ENCODE measurements at places on chromosomes 2 and 18.

DNA sequence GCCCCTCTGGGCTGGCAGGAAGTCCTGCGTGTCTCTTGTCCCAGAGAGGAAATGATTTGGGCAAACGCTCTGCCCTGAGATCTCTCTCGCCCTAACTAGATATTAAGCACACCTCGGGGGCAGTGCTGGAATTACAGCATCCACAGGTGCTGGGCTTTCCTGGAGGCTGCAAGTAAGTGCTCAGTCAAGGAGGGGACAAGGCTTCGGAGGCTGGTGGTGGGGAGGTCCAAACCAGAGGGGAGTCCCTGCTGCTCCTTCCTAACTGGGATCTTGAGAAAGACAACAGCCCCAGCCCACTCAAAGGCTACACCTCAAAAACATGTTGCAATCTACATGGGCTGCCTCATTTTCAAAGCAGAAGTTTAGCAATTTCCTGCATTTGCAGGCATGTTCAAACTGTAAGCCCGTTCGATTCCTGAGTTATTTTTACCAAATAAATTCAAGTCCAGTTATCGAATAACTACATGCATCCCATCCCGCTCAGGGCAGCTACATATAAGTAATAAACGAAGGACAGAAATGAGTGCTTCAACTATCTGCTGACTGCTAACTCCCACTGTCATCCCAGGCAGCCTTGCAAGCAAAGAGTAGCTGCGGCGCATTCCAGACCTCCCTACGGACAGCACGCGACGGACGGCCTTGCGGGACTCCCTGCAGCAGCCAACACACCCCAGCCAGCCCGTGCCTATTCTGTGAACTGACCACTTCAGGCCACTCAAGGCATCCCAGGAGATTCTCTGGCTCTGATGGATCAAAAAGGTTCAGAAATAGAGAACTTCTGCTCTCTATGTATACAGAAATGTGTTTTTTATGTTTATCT, 27.5 kb downstream of the ZNF516 start:
- no peak for DNase-seq

DNA sequence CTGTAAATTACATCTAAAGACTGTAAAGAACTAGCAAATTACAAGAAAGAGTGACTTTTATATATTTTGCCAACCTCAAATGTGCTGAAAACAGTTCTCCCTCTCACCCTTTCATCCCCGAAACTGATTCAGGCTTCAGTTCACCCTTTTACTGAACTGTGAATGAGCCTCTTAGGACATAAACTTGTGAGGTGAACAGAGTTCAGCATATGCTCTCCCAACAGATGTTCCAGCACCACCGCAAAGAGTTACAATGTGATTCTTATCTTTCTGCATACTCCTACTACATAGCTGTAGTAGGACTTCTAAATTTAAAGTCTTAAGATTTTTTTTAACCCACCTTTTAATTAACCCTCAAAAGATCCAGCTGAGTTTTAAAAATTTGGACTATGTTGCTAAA, 1.2 kb upstream of the ZCCHC2 start:
- no peak for DNase-seq

DNA sequence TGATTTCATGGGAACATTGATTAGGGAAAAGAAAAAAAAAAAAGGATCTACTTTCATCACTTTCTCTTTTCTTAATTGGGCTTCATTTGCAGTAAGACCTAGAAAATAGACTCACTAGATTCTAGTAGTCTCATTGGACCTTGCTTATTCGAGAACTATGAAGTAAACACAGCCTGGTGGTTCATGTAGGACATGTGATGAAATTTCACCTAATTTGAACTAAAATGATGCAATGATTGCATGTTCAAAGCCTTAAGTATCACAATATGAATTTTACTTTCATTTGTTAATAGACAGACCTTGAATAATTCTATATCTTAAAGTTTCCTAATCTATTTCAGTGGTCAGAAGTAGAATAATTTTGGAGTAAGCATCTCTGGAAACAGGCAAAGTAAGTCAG, 688.9 kb upstream of the NRXN1 start:
- DNase-seq, result no peak

GRCh38 chr2:232674491-232674890, 22.6 kb upstream of the GIGYF2 start:
- no peak for DNase-seq

DNA sequence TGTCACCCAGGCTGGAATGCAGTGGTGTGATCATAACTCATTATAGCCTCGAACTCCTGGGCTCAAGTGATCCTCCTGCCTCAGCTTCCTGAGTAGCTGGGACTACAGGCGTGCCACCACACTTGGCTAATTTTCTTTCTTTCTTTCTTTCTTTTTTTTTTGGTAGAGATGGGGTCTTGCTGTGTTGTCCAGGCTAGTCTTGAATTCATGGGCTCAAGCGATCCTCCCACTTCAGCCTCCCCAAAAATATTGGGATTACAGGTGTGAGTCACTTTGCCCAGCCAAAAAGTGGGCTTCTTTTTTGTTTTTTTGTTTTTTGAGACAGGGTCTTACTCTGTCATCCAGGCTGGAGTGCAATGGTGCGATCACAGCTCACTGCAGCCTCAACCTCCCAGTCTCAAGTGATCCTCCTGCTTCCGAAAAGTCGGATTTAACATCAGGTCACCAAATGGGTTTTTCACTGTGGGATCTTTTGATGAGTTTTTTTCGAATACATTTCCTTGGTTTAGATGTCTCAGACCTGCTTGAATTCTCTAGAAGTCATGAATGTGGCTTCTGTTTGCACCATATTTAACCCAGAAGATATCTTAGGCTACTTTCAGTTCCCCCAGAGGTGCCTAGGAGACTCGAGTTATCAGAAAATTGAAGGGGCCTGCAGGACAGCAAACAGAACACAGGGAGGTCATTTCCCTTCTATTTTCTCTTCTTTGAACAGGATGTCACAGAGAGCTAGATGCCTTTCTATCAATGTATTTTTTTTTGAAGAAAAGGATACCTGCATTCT, 8.9 kb downstream of the RAB31 start:
- no peak for DNase-seq

DNA sequence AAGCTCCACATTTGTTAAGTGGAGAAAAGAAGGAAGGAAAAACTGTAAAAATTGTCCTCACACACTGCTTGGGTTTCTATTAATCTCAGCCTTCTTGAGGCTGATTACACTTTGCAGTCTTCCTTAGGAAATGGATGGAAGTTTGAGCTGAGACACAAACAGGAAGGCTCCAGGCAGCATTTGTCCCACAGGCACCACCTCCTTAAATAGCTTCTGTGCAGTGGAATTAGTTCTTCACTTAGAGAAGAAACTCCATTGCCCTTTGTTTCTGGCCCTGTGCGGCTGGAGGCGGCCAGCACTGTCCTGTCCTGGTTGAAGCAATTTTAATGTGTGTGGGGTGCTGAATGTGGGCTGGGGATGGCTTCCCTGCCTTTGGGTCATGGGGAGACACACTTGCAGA, 44.3 kb downstream of the ARHGAP28 start:
- no peak for DNase-seq

- DNase-seq, result no peak
Measured at GRCh38 chr2:134228493-134228903, 25.4 kb upstream of the MGAT5 start.

GRCh38 chr18:45355944-45356520, 259.2 kb upstream of the SLC14A2 start:
- no peak for DNase-seq

- no peak for DNase-seq
Measured at GRCh38 chr2:235511187-235511661, 17.4 kb downstream of the AGAP1 start.

DNA sequence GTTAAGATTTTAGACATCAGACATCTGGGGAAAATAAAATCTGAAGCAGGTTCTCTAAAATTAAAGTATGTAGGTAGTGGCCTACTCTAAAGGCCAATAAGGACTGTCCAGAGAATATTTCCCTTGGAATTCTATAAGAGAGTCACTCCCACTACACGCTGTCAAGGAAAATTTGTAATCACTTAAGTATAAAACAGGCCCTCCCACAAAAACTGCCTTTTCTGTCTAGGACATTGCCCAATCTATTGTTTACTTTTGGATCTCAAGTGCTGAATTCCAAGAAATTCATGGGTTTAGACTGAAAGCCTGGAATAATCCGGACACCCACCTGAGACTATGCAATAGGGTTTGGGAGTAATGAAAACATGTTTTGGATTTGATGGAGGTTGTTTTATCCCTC, 1.7 kb upstream of the SRBD1 start:
- no peak for DNase-seq

- DNase-seq, result no peak
Measured at GRCh38 chr18:23087352-23087751, 47.9 kb upstream of the CABLES1 start.

DNA sequence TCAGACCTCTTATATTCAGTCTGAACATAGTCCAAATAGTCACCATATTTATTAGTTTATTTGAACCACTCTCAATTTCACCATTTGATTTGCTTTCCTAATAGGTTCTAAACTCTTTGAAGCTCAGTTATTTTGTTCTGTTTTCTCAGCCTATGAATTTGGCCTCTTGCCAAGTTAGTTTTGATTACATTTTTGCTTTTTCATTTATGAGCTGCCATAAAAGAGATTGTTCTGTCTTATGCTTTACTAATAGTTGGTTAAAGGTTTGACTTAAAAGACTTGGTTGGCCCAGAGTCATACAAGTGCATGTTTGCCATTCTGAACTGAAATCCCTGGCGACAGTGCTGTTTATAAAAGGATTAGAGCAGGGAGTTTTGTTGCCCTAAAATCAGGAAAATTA, 85.9 kb upstream of the RANBP2 start:
- DNase-seq, result no peak

DNA sequence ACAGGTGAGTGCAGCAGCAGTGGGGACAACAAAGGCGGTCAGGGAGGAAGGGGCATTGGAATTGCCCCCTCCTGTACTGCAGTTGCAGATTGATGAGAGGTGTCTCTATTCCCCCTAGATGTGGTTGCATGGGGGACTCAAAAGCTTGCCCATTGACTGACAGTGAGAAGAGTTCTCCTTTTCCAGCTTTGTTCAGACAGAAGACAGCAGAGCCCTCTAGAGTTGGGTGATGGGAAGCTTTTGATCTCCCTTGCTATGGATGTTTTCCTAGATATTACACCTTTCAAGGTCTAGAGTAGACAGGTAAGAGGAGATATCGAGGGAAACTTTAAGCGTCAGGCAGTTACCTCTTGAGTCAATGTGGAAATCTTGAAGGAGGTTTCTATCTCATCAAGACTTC, 2.9 kb downstream of the PROKR1 start:
- DNase-seq, result no peak

DNA sequence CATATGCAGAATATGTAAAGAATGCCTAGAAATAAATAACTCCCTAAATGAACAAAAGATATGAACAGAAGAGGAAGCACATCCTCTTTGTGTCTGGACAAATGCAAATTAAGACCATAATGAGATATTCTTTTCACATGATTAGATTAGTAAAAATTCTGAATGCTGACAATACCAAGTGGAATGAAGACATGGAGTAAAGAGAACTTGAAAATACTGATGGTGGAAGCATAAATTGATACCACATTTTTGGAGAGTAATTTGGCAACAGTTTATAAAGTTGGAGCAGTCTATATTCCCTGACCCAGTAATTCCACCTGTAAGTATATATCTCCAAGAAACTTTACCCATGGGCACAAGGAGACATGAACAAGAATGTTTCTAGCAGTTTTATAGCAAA, 130.0 kb downstream of the CAPN13 start:
- no peak for DNase-seq

DNA sequence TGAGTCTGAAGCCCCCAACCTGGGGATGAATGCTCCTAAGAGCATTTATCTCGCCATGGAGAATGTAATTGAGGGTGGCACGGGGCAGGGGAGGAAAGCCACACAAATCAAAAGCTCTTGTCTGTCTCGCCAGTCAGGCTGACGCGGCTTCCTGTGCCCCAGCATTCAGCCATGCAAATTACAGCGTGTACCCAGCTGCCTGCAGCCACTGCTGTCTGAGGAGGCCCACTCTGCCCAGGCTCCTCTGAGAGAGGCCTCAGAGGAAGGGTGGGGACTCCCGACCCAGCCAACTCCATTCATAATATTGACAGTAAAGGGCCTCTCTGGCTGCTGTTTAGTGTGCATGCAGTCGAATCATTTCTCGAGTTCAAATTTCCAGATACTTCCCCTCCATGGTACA, 22.0 kb downstream of the SMAD7 start:
- DNase-seq, result no peak

GRCh38 chr18:39346916-39347315, 1781.3 kb upstream of the CELF4 start:
- no peak for DNase-seq

- DNase-seq, result no peak
Measured at GRCh38 chr2:54912893-54913292, 137.4 kb downstream of the RTN4 start.

DNA sequence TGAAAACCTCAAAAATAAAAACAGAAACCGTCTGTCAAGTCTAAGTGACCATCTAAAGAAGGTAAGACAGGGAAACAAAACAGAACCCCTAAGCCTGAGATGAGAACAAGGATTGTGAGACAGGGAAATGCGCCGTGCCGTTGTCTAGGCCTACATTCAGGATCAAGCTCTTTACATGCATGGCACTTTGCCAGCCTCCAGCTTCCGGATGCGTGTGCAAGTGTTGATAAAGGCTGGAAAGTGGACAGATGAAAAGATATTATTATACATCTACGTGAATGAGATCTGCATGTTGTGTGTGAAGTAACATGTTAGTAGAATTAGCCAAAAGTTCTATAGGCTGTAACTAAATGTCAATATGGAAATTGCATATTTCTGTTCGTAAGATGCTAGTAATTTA, 28.6 kb upstream of the TMEM87B start:
- DNase-seq, result no peak

- DNase-seq, result no peak
Measured at GRCh38 chr2:54360055-54360792, 95.9 kb upstream of the SPTBN1 start.

GRCh38 chr18:49612515-49613033, 50.7 kb downstream of the LIPG start:
- DNase-seq, result no peak

GRCh38 chr2:68031542-68032160, 31.2 kb downstream of the C1D start:
- no peak for DNase-seq

DNA sequence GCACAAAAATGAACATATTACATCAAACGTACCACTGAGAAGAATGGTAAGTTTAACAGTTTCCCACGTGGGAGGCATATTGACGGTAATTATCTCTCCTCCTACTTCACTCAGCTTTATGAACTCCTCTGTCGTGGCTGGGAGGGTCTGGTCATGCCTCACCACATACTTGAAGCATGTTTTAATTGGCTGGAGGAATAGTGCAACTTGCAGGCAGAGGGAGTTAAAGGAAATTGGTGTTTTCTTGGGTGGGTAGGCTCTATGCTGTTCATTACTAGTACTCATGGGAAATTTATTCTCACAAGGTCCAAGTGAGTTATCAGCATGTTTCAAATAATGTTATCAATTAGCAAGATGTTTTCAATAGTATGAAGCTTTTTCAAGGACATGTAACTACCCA, 767.0 kb downstream of the PLCL1 start:
- no peak for DNase-seq

DNA sequence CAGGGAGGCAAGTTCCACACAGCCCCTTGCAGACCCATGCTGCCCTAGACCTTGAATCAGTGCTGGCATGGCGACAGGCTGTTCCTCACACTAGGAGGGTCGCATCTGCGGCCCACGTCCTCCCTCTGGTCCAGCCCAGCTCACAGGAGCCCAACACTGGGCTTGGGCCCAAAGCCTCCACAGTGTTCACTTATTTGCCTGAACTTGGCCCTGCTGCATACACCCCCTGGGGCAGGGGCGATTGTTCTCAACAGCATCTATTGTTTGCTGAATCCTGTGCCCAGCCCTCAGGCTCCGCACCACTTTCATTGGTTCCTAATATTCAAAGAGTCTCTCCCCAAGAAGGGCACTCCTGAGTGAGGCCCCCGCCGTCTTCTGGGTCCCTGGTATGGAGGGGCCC, 90.7 kb downstream of the ZBTB7C start:
- DNase-seq, result no peak
